M059J (cell line): ENCODE measurements at places on chromosomes 11 and 22. TPM values are rescaled to one million over a fixed set of nuclear protein-coding genes. Genes with fewer than 3 reads are reported as not detected.

Gene ZP1
- 1.3 TPM in 1 of 2 replicates, not detected in the other for total RNA-seq

Gene LAYN
- total RNA-seq = 108 and 113 TPM in 2 replicates

Gene CEP126
- total RNA-seq = 0.81 and 0.86 TPM in 2 replicates

Gene KLHDC7B
- 0.02 and 0.37 TPM in 2 replicates for total RNA-seq

Gene SCGB1A1
- not detected in 2 replicates for total RNA-seq

Gene APOL3
- total RNA-seq = 11.7 and 12.4 TPM in 2 replicates

Gene SMTNL1
- not detected in 2 replicates for total RNA-seq

DNA sequence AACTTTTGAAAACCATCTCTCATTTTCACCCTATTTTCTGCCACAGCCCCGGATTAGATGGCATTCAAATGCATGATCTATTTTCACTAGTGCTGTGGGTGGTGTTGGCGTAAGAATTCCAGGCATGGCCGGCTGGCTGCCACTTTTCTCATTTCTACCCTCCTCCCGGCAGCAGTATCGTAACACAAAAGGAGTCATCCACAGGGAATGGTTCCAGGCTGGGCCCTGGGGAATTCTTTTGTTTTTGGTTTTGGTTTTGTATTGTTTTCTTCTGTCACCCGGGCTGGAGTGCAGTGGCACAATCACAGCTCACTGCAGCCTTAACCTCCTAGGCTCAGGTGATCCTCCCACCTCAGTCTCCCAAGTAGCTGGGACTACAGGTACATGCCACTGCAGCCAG, 13.8 kb downstream of the JAML start:
- peak; percentile 52 for DNase-seq

GRCh38 chr11:61092908-61093763, 9.2 kb upstream of the CD5 start:
- no peak for DNase-seq

DNA sequence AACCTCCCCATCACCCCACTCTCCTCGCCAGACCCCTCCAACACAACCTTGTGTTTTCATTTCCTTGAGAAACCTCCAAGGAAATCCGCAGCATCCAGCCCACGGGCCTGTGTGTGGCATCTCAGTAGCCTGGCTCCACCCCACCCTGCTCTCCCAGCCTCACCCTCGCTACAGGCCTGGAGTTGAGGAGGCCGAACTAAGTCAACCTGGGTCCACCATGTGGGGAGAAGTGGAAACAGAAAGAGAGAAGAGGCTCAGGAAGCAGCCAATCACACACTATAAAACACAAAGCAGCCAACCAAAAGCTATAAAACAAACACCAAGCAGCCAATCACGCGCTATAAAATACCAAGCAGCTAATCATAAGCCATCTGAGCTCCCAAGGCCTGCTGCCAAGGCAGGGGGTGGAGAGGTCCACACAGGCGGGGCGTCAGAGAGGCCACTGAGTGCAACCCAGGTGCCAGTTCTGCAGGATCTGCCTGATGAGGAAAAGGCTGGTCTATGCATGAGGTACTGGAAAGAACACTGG, 72.0 kb downstream of the MICAL3 start:
- DNase-seq = no peak

GRCh38 chr11:56890584-56891305, 98.0 kb upstream of the OR5AK2 start:
- DNase-seq = no peak

DNA sequence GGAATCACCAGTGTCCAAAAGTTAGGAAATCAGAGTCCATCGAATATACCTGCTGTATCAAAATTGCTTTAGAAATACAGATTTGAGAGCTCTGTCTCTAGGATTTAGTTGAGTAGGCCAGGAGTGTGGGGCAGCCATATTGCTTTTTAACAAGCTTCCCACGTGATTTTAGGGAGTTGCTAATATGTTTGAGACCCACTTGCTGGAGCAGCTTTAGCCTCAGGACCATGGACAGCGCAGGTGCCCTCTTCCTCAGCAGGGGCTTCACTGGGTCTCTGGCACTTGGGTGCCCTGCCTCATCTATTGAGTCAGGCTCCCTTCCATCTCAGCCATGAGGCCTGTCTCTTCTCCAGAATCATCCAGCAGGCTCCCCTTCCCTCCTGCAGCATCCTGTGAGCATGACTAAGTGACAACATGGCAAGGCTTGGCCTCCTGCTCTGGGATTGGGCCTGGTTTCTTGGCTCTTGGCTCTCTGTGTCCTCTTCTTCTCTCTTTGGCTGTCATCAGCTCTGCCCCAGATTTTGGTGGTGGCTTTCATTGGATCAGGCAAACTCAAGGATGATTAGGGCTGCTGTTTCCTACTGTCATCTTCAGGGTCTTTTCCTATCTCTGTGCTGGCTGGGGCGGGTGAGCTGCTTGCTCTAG, 70.0 kb downstream of the SGSM1 start:
- DNase-seq = peak; percentile 10

GRCh38 chr11:34948696-34949095, 32.3 kb downstream of the PDHX start:
- DNase-seq = no peak

DNA sequence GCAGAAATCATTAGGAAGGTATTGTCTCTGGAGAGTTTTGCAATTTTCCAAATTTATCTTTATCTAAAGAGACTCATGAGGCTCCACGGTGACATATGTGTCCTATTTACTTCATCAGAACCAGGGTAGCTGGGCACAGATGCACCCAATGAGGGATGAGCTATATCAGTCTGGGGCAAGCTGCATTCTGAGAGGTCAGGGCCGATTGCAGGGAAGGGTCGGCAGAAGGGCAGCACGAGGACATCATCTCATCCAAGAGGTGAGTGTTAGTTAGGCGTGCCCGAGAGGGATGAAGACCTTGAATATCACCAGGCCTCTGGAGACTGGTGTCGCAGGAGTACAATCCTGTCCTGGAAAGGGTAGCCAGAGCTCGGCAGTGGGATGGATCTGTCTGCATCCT, 41.0 kb upstream of the SPON1 start:
- DNase-seq = no peak

GRCh38 chr22:46068593-46069491, 81.5 kb upstream of the PPARA start:
- peak; percentile 94 for DNase-seq

- peak; percentile 14 for DNase-seq
Observed at GRCh38 chr22:17707526-17707925, 66.7 kb downstream of the BID start.

DNA sequence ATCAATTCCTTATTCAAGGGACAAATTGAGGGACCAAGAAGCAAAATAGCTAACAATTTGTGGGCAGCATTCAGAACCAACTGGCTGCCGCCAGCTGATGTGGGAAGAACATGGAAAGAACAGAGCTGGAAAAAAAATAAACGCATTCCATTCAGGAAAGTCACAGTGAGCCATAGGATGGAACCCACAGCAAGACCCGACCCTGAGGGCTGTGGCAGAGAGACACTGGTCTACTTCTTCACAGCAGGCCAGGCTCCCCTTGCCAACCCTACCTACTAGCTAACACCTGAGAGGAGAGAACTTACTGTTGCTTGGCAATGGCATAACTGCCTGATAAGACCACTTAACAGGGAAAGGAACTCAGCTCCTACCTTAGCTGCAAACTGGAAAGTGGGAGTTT, 123.5 kb upstream of the APOA1 start:
- DNase-seq = peak; percentile 86

DNA sequence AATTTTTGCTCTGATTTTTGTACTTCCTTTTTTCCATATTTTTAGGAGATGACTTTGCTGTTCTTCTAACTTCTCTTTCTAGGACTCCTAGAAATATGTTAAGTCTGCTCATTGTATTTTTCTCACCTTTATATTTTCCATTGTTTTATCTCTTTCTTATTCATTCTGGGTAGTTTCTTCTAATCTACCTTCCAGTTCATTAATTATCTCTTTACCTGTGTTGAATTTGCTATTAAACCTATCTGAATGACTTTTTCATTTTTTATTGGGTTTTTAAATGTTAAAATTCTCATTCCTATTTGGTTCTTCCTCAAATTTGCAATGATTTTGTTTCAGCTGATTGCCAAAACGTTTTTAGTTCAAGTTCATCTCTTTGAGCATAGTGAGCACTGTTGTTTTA, 27.8 kb upstream of the EHF start:
- DNase-seq = no peak

DNA sequence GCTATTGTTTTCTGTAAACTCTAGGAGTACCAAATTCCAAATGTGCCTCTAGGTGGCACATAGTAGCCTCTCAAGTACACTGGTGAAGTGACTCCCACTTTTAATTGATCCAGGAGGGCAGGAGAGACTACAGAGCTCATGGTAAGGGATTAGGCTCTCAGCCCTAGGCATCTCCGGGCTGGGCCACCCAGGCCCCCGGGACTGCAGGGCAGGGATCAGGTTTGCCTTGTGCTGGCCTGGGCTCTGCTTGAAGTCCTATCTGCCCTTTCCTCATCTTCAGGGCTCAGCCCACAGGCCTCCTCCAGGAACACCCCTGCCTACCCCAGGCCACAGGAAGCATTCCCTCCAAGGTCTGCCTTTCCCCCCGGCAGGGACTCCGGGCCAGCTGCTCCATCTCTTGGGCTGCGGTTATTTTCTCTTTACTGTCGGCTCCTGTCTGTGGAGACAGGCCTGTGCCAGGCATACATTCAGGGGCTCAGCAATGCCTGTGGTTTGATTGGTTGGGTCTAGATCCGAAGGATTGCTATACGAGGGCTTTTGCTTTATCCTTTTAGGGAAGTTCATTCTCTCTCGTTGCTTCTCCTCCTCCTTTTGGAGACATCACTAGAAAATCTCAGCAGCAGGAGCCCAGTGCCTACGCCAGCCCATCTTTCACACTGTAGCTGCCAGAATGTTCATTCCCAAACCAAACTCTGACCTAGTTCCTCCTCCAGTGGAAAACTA, 32.8 kb downstream of the PARVA start:
- DNase-seq = peak; percentile 68

DNA sequence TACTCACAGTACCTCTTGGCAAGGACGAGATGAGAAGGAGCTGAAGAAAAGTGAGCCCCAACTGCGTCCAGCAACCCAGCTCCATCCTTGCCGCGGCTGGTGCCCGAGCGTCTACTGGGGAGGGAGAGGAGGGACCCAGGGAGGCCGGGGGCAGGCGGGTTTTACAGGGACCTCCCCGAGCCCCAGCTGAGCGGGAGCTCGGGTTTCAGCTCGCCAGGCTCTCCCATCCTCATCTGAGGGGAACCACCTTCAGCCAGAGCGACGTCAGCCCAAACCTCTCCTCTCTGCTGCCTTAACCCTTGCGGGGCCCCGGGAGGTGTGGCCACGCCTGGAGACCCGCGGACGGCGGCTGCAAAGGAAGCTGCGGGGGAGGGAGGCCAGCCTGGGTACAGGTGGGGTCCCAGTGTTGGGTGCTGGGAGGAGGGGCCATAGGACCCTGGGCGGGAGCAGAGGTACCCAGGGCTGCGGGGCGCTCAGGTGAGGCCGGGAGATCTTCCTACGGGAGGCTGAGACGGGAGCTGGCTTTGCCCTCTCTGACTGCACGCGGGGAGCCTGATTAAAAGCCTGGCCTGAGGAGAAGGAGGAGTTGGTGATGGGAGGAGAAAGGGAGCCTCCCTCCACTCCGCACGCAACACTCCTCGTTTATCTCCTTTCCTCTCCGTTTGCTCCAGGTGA, at the start of gene PAMR1:
PAMR1 (minus strand) TSS at position 116 of the 675 bp plus-strand sequence; CDS start at position 85, 31 bp downstream.
- no peak for DNase-seq

- DNase-seq = peak; percentile 9
Observed at GRCh38 chr11:5891216-5891800, 1.7 kb upstream of the OR52E5 start.

- DNase-seq = no peak
Observed at GRCh38 chr11:33063326-33063881, 24.0 kb downstream of the TCP11L1 start.

- DNase-seq = no peak
Observed at GRCh38 chr11:66918741-66919140, 39.4 kb downstream of the PC start.

DNA sequence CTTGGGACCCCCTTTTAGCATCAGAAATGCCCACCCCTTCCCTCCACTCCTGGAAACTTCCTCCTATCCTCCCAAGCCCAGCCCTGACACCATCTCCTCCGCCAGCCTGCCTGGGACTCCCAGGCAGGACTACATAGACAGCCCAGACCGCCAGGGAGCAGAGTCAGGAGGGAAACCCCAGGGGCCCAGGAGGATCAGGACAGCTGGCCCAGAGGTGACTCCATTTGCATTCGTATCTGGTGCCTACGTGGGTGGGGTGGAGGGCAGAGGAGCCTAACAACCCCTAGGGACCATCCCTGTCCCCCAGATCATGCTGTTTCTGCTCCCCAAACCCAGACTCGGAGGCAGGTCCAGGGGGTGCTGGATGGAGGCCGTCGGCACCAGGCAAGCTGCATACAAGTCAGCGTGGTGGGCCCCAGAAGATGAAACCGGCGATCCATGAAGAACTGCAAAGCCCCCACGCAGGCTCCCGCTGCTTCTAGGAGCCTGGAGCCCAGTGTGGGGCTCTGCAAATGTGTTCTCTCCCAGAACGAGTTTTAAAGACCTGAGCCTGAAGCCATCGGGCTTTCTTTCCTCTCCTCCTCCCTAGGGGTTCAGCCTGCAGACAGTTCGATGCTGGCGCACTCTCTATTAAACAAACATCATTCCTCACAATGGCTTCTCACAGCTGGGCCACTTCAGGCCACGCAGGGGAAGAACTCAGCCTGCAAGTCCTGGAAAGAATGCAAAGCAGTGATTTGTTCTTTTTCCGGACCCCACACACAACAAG, 1506.8 kb downstream of the BRD1 start:
- no peak for DNase-seq

GRCh38 chr11:71397961-71398360, 50.2 kb downstream of the DHCR7 start:
- DNase-seq = no peak

DNA sequence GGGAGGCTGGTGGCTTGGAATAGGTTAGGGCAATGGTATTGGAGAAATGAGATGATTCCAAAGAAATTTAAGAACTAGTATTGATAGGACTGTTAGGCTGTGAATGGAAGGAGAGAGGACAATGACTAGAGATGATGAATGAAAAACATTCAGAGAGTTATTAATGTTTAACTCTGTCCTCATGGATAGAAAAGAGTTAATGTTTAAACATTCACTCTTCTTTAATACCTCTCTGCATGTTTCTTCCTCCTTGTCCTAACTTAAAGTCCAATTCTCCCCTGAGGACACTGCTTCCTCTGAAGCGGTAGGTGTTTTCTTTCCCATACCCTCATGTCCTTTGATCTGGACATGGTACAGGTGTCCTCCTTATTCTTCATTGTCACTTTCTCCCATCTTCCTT, 13.4 kb downstream of the CHEK1 start:
- no peak for DNase-seq

GRCh38 chr11:30916764-30917163, 330.6 kb upstream of the MPPED2 start:
- DNase-seq = no peak

DNA sequence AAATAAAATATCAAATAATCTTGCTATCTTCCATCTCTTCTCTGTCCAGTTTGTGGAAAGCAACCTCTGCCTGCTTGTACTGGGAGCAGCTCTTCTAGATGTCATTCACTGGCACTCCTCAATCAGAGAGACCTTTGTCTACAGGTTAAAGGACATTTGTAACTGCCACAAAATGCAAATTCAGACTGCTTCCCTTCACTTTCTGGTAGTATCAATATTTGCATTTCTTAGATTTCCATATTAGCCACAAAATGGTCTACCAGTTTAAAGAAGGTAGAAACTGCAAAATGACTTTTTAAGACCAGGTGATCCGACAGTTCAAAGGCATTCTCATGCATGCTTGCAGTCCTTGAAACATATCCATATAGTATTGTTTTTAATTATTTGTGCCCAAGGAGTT, 51.7 kb upstream of the RCN1 start:
- no peak for DNase-seq

- DNase-seq = no peak
Observed at GRCh38 chr11:112794331-112794846, 166.8 kb upstream of the NCAM1 start.

- DNase-seq = peak; percentile 95
Observed at GRCh38 chr11:13837286-13837685, 125.2 kb upstream of the SPON1 start.
